ENCODE measurements at places on chromosomes 12 and 14.

DNA sequence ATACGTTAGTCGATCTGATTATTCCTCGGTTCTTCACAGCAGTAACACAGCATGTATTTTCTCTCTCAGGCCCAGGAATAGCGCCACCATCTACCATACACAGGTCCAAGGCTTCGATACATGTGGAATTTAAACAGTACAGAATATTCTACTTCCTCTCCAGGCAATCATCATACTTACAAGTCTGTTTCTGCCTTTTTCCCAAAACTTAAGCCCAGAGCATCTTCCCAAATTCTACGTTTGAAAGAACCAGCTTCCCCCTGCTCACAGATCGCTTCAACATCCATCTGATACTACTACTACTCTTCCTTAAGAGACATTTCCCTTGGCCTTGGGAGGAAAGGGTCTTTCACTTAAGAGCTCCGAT lies 626 bp downstream of the TXNDC16 start:
- peak; percentile 52 for DNase-seq

DNA sequence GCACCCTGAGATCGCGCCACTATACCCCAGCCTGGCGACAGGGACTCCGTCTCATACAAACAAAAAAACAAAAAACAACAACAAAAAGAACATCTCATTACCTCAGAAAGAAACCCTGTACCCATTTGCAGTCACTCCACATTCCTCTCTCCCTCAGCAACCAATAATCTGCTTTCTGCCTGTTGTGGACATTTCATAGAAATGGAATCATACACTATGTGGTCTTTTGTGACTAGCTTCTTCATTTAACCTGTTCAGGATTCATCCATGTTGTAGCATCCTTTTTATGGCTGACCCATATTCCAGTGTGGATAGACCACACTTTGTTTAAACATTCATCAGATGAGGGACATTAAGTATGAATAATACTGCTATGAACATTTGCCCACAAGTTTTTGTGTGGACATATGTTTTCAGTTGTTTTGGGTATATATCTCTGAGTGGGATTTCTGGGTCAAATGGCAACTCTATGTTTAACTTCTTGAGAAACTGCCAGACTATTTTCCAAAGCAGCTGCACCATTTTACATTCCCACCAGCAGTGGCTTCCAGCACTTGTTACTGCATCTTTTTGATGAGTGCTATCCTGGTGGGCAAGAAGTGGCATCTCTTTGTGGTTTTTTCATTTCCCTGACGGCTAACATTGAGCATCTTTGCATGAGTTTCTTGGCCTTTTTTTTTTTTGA lies 5.9 kb upstream of the RCOR1 start:
- DNase-seq, result no peak

GRCh38 chr12:109440851-109441490 lies 36.1 kb downstream of the KCTD10 start:
- DNase-seq, result no peak

- DNase-seq, result no peak
Observed at GRCh38 chr12:86134561-86134960, 121.6 kb downstream of the MGAT4C start.

DNA sequence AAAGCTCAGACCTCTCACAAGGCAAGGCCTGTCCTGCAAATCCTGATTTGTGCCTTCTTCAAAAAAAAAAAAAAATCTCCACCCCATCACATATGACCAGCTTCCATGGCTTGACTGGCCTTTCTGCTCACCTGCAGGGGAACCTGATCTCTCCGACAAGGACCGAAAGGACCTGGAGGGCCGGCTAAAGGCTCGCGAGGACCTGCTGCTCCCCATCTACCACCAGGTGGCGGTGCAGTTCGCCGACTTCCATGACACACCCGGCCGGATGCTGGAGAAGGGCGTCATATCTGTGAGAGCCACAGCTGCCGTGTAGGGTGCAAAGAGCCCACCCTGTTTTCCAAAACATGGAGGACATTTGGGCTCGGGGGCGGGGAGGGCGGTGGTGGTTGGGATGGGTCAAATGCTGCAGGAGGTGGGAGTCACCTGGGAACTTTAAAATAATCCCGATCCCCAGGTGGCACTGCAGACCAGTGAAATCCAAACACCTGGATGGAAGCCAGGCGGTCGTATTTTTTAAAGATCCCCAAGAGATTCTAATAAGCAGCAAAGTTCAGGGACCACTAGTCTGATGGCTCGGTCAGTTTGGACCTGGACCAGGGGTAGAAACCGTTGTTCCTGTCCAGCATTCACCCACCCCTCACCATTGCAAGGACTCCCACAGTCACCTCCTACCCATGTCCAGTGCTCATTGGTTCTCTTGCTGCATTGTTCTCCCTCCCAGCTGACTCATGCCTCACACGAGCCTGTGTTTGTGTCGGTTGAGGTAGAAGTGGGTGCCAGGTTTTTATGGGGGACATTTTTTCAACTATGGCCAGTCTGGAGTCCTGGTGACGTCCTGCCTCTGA lies 44.8 kb downstream of the FOXN4 start:
- peak; percentile 46 for DNase-seq

GRCh38 chr12:10235761-10236631 lies 23.3 kb downstream of the GABARAPL1 start:
- peak; percentile 68 for DNase-seq

GRCh38 chr14:55158412-55158811 lies 29.4 kb downstream of the LGALS3 start:
- DNase-seq, result no peak

Measured in hematopoietic multipotent progenitor cell treated with erythropoietin and hydrocortisone succinate and interleukin-3 and kit ligand, for 15 days (in vitro differentiated cells).